A549 treated with AZD2906 at 1 μM for 4 hours (cell line): ENCODE measurements at places on chromosomes 16 and 17. TPM values are rescaled to one million over a fixed set of nuclear protein-coding genes. Genes with fewer than 3 reads are reported as not detected.

Gene TMC5
- 4.2 to 6.8 TPM (median 4.5 TPM) in 5 replicates for total RNA-seq

Gene ANKFN1
- not detected in 5 replicates for total RNA-seq

Gene DLX4
- total RNA-seq, result 1.9 to 2.7 TPM (median 2.6 TPM) in 5 replicates

Gene HOXB3
- 4.4 to 5.7 TPM (median 4.7 TPM) in 5 replicates for total RNA-seq

Gene ADAP2
- total RNA-seq, result 2.2 to 5.9 TPM (median 2.6 TPM) in 5 replicates
